ENCODE measurements at places on chromosomes 1 and 21.

DNA sequence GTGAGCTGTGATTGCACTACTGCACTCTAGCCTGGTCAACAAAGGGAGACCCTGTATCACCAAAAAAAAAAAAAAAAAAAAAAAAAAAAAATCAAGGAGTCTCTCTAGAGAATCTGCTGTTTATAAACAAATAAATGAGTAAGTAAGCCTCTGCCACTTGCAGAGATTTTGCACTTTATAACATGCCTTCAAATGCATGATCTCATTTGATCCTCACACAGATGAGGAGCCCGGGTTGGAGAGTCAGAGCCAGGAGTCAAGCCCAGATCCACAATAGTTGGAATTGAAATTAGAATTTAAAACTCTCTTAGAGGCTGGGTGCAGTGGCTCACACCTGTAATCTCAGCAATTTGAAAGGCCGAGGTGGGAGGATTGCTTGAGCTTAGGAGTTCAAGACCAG lies 4.0 kb downstream of the PRELP start:
- no peak for DNase-seq

DNA sequence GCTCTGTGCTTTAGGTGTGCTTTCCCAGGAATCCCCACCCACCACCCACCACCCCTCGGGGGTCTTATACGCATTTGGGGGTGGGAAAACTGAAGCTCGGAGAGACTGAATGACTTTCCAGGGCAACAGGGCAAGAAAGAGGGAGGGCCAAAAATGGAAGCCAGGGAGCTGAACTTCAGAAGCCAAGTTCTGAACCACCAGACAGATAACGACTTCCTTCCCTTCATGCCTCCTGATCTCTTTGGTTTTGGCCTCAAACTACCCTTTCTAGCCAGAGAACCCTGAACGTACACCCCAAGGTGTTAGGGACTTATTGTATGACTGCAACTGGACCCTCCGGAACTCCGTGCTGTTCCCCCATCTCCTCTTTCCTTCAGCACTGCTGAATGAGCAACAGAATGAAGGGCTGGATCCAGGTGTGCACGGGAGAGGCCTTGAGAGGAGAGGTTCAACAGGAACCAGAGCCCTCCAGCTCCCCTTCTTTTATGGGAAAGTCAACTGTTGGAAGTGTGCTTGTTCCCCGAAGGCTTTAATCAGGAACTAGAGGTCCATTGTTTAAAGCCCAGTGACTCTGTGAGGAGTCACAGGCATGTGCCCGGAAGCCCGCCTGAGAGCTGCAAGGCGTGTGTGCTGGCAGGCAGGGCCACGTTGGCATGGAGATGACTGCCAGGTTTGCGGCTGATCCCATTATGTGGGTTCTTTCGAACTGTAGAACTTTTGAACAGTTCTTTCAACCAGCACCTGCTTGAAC lies 3.1 kb downstream of the BACE2 start:
- DNase-seq: peak; percentile 79

- DNase-seq: no peak
Observed at GRCh38 chr1:11524465-11525150, 45.7 kb downstream of the DISP3 start.

- peak; percentile 76 for DNase-seq
Observed at GRCh38 chr1:194469282-194469681, 1282.9 kb upstream of the B3GALT2 start.

- DNase-seq: peak; percentile 48
Observed at GRCh38 chr21:42309753-42310213, 5.4 kb downstream of the TFF3 start.

DNA sequence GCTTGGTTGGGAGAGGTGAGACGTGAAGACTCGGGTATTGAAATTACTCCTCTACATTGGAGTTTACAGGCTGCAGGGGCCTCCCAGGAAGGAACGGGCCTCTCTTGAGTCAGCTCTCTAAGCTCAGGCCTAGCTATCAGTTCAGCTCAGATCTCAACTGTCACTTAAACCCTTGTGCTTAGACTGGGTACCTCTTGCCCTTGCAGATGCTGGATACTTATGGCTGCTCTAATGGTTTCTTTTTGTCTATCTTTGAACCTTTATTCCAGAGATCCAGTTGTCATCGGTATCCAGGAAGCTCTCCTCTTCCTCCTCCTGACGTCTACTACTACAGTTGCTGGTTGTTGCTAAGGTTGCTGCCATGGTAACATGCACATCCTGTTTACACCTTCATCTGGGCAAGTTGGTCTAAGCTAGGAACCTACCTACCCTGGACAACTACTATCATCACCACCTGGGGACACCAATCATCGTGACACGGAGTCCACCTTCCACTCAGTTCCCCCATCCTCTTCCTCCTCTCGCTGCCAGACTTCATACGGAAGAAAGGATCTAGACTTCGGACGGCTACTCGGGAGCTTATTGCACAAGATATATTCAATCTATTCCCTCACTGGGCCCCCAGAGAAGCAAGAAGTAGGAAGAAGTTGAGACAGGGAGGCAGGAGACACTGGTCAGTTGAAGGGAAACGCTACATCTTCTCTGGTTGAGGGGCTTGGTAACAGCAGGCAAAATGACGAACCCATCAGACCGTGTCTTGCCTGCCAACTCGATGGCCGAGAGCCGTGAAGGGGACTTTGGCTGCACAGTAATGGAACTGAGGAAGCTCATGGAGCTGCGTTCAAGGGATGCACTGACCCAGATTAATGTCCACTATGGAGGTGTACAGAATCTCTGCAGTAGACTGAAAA lies 56.1 kb downstream of the ATP2B4 start:
- DNase-seq: peak; percentile 40

GRCh38 chr1:202002507-202002906 lies 7.9 kb upstream of the ELF3 start:
- DNase-seq: no peak

GRCh38 chr21:41777951-41778815 lies 11.3 kb upstream of the RIPK4 start:
- peak; percentile 85 for DNase-seq

- peak; percentile 77 for DNase-seq
Observed at GRCh38 chr1:34140011-34140676, 24.9 kb downstream of the CSMD2 start.

DNA sequence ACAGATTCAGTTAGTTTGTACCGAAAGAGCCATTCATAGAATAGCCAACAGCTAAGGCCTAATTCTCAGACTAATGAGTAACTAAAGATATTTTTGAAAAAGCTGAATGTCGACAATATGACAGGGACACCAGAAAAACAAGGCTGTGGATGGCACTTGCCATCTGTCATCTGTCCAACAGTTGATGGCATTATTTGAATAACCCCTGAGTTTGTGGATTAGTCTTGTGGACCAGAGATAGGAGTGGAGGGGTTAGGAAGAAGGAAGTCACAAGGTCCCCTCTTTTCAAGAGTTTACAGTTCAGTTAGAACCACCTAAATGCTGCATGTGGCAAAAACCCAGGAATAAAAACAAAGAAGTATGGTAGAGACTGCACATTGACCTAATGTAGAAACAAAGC lies 356.5 kb upstream of the DUSP10 start:
- DNase-seq: no peak

- no peak for DNase-seq
Observed at GRCh38 chr1:15708486-15709137, 24.5 kb downstream of the PLEKHM2 start.

DNA sequence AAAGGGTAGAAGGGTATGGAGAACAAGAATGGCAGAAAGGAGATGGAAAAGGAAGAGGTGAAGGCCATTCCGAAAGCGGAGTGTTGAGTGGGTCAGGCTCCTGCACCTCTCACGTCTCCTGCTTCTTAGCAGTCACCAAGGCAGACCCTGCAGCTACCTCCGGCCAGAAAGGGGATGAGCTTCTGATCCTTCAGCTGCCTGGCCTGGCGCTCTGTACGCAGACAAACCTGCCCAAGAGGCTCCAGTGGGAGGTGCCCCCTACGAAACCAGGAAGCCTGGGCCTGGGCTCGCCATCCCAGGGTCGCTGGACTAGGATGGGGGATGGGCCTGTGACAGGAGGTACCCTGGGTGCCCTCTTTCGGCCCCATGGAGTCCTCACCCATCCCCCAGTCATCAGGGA lies 3.0 kb downstream of the GPR61 start:
- DNase-seq: no peak

- DNase-seq: no peak
Observed at GRCh38 chr1:108533351-108534083, 26.4 kb upstream of the EEIG2 start.

- no peak for DNase-seq
Observed at GRCh38 chr1:77652268-77652667, 30.2 kb downstream of the ZZZ3 start.

GRCh38 chr1:172476218-172476811 lies 32.4 kb upstream of the PIGC start:
- DNase-seq: no peak

DNA sequence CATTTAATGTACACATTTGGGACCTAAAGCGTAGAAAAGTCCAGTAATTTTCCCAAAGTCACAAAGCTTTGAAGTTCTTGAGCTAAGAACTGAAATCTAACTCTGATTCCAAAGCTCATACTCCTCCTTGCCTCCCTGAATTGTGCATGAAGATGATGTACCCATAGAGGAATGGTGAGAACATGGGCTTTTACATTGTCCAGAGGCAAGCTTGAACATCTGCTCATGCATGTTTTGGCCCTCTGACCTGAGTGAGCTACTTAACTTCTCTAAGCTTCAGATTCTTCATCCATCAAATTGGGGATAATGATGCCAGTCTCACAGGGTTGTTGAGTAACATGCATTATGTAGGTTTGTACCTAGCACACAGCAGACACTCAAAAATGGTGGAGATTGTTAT lies 258.4 kb upstream of the HOOK1 start:
- no peak for DNase-seq

GRCh38 chr1:48730164-48730910 lies 46.4 kb downstream of the BEND5 start:
- no peak for DNase-seq

- no peak for DNase-seq
Observed at GRCh38 chr1:199929556-199929955, 98.0 kb upstream of the NR5A2 start.

GRCh38 chr1:85387781-85388180 lies 77.2 kb downstream of the DDAH1 start:
- no peak for DNase-seq
